ENCODE measurements at places on chromosomes 3 and 15.

DNA sequence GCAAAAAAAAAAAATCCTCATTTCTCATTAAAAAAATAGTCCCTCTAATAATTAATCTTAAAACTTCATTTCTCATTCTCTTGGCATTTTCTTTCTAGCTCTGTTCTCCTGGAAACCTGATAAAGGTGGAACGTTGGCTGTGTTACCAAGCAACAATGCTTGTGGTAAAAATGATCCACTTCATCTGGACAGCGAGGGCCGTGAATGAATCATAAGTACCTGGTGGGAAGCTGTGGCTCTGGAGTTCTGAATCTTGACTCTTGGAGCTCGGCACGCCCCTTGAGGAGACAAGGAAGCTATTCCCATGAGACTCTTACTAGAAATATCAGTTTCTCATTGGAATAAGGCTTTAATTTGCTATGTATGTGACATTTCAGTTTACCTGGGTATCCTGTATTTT, 32.5 kb downstream of the BCL2L10 start:
- no peak for DNase-seq

- no peak for DNase-seq
These were observed 101.2 kb downstream of the PLCH1 start for GRCh38 chr3:155643581-155644165.

DNA sequence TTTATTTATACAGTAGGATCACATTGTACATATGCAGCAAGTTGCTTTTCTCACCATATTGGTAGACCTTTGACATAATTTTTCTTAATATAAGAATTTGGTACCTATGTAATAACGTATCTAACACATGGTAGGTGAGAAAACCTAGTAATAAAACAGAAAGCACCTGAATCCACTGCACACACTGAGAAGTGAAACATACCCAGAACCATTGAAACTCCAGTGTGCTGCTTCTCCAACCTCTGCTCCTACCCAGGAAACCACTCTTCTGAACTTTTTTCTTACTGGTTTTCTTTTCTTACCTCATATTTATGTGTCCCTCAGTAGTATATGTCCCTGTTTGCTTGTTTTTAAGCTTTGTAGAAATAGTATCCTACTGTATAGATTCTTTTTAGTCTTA, 293.0 kb downstream of the UBE2E2 start:
- DNase-seq, result no peak

DNA sequence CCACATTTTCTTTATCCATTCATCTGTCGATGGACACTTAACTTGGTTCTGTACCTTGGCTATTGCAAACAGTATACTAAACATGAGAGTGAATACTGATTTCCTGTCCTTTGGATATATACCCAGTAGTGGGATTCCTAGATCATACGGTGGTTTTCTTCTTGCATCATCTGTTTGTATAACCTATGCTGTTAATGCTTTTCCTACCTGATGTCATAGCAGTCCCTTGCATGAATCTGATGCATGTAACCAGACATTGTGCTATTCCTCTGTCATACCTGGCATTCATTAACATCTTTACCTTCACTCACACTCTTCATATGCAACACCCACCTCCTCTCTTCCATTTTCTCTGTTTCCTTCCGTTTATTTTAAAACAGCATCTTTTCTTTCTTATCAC, 185.2 kb downstream of the KLHL25 start:
- no peak for DNase-seq

GRCh38 chr15:38351466-38351865, 98.8 kb downstream of the SPRED1 start:
- DNase-seq, result no peak

GRCh38 chr3:134075846-134076245, 46.1 kb upstream of the SLCO2A1 start:
- no peak for DNase-seq

- no peak for DNase-seq
These were observed 105.8 kb upstream of the C15orf61 start for GRCh38 chr15:67415181-67415580.

DNA sequence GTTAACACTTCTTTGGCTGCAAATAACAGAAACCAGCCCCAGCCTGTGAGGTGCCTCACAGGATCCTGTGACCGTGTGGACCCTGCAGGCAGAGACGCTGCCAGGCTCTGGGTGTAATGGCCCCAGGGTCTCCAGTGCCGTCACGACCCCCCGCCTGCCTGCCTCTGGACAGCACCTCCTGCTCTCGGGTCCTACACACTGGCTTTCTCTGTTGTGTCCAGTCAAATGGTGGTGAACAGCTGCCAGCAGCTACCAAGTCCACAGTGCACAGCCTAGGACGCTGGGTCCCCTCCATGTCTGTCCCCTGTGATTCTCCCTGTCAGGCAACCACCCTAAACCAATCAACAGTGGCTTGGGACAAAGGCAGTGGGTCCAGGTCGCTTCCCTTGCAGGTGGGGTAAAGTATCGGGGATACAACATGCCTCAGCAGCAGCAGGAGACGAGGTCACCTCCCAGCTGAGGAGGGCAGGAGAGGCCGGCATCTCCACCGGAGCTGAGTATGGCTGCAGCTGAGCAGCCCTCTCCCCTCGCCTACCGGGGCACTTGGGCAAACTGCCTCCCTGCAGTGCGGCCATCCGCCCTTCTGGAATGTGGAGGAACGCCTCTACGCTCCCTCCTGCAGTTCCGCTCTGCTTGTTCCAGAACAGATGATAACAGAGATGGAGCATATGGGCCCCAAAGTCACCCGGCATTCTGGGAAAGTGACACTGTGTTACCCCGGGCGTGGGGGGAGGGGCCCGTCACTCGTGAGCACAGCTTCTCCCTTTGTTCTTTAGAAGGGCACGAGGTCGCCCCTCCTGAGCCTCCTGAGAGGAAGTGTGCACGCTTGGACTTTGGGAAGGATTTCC, 21.1 kb upstream of the SKOR1 start:
- DNase-seq, result no peak

DNA sequence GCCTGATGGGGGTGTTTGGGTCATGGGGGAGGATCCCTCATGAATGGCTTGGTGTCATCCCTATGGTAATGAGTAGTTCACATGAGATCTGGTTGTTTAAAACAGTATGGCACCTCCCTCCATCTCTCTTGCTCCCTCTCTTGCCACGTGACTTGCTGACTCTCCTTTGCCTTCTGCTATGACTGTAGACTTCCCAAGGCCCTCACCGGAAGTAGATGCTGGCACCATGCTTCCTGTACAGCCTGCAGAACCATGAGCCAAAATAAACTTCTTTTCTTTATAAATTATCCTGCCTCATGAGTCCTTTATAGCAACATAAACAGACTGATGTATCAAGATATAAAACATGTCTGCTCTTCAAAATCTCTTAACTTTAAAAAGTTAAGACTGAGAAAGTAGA, 96.1 kb downstream of the TFDP2 start:
- DNase-seq, result no peak

- DNase-seq, result no peak
These were observed 880.3 kb upstream of the GBE1 start for GRCh38 chr3:82641701-82642100.

DNA sequence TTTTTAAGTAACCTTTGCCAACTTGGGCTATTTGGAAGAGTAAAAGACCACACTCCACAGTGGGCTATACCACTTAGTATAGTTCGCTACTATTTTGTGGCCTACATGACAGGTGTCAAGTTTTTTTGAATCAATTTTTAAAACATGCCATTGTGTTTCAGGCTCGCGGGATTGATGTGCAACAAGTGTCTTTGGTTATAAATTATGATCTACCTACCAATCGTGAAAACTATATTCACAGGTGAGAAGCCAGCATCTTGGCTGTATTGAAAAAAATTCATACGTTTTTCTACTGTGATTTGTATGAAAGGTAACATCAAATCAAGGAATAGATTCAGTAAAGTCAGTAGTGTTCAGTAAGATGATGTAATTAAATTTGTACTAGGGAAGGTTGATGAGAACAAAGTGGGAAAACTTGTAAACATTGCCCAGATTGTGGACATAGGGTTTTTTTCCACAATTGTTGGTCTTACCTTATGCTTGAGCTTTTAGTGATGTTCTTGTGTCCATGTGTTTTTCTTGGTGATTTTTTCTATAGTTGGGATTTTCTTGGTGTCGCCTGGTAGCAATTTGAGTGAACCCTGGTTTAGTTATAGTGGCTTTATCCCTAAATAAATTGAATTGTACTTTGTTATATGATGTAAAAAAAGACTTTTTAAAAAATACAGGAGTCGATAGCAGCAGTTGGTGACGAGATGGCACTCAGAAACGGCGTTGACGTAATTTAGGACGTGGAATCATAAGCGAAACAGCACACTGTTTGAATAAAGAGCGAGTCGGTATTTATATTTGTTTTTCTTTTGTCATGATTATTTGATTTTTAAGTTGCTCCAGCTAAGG, 4.5 kb downstream of the EIF4A2 start:
- DNase-seq, result no peak

GRCh38 chr15:94177112-94177511, 54.2 kb upstream of the MCTP2 start:
- DNase-seq, result no peak

- DNase-seq, result no peak
These were observed 42.1 kb downstream of the DGKG start for GRCh38 chr3:186319945-186320344.

GRCh38 chr3:161800985-161801559, 304.5 kb downstream of the OTOL1 start:
- DNase-seq, result no peak

- DNase-seq, result no peak
These were observed 231.4 kb downstream of the OPA1 start for GRCh38 chr3:193824365-193824764.

- no peak for DNase-seq
These were observed 28.7 kb downstream of the ZIC4 start for GRCh38 chr3:147377412-147378367.
